ENCODE measurements at places on chromosomes 7 and 10. TPM values are rescaled to one million over a fixed set of nuclear protein-coding genes. Genes with fewer than 3 reads are reported as not detected.

GIMAP8 gene
- not detected for total RNA-seq

PNLIPRP1 gene
- not detected for total RNA-seq

BNIP3 gene
- total RNA-seq, result 87.3 TPM

CDHR3 gene
- total RNA-seq, result 16.1 TPM

CD36 gene
- total RNA-seq, result 0.29 TPM

PCGF6 gene
- 18.9 TPM for total RNA-seq

ODAD2 gene
- total RNA-seq, result 6.7 TPM

GRCh38 chr10:69123306-69123746, 652 bp upstream of the VPS26A start:
- DNase-seq, result no peak
- H3K4me1 ChIP-seq, result no peaks in the 10 kb centered on the region
- H3K27ac ChIP-seq, result peak overlapping the region; percentile 94
- no peaks in the 10 kb centered on the region for H3K27me3 ChIP-seq

DNA sequence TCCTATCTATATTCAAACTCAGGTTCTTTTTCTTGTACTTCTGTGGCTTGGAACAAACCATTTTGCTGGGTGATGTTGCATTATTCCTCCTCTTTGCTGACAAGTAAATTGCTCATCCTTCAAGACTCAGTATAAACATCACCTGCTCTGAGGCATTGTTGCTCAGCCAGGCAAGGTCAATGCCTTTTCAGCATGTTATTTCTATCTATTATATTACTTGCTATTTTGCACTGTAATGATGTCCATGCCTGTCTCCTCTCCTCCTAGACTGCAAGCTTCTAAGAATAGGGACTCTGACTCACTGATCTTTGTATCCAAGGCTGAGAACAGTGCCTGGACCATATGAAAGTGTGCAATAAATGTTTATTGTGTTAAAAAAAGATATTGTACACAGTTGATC, 293.8 kb downstream of the RNLS start:
- DNase-seq, result no peak
- H3K4me3 ChIP-seq, result no peak overlapping the region
- H3K27ac ChIP-seq, result no peak overlapping the region
- no peaks in the 10 kb centered on the region for H3K36me3 ChIP-seq

DNA sequence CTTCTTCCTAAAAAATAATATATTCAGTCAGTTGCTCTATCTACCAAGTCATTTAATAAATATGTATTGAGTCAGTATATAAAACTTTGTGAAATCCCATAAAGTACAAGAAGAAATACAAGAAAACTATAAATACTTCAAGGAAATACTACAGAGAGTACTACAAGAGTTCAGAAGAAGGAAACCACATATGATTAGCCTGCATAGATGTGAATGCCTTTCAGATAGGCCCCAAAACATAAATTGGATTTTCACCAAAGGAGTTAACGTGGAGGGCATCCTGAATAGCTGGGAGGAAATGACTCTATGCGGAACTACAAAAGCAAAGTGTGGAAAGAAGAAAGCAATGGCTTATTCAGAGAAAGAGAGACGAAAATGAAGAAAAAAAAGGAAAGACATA, 120.1 kb downstream of the LRRN3 start:
- H3K27ac ChIP-seq, result no peak overlapping the region
- H3K4me1 ChIP-seq, result no peaks in the 10 kb centered on the region
- no peak for DNase-seq
- H3K4me3 ChIP-seq, result no peak overlapping the region
- H3K36me3 ChIP-seq, result no peaks in the 10 kb centered on the region

- peaks cover 5% of the 10 kb centered on the region for H3K36me3 ChIP-seq
- no peaks in the 10 kb centered on the region for H3K4me1 ChIP-seq
- H3K27ac ChIP-seq, result no peak overlapping the region
- no peak for DNase-seq
Observed at GRCh38 chr7:105024734-105025133, 10.7 kb downstream of the KMT2E start.

DNA sequence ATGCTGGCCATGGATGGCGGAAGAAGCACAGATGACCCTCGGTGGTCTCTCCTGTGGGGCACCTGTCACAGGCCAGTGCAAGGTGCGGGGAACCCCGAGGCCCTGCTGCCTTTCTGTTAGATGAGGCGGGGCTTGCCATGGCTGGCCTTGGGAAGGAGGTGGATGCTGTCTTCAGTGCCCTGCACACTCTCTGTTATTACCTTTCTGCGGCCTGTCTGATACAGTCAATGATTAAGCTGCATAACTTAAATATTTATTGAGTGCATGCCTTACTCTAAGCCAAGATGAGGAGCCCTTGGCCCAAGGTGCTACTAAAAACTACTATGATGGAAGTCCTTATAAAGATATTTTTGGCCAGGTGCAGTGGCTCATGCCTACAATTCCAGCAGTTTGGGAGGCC, 36.7 kb upstream of the MNX1 start:
- no peaks in the 10 kb centered on the region for H3K27me3 ChIP-seq
- no peaks in the 10 kb centered on the region for H3K36me3 ChIP-seq
- H3K27ac ChIP-seq, result no peak overlapping the region
- no peak for DNase-seq
- H3K4me1 ChIP-seq, result no peaks in the 10 kb centered on the region
- H3K4me3 ChIP-seq, result no peak overlapping the region

- peaks cover 4% of the 10 kb centered on the region for H3K27me3 ChIP-seq
- no peak for DNase-seq
- no peaks in the 10 kb centered on the region for H3K4me1 ChIP-seq
- no peaks in the 10 kb centered on the region for H3K36me3 ChIP-seq
- no peak overlapping the region for H3K4me3 ChIP-seq
- H3K27ac ChIP-seq, result no peak overlapping the region
Observed at GRCh38 chr10:44938956-44939355, 20.6 kb upstream of the RASSF4 start.

- no peaks in the 10 kb centered on the region for H3K27me3 ChIP-seq
- no peak overlapping the region for H3K4me3 ChIP-seq
- no peaks in the 10 kb centered on the region for H3K4me1 ChIP-seq
- no peaks in the 10 kb centered on the region for H3K36me3 ChIP-seq
- no peak for DNase-seq
Observed at GRCh38 chr10:5607594-5607993, 58.8 kb downstream of the ASB13 start.

DNA sequence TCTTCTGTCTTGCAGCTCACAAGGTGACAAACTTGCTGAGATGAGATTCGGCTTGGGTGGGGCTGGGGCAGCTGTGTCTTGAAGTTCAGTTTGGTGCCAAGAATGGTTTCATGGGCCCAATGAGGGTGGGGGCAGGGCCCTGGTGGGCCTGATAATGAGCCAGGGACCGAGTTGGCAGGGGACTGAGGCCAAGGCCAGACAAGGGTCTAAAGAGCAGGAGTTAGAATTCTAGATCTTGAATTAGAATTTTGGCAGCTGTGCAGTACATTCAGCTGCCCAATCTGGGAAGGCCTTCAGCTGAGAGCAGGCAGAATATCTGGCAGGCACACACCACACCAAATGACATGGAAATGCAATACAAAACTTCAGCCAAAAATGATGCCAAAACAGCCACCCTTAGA, 1.5 kb upstream of the JAZF1 start:
- no peak overlapping the region for H3K27ac ChIP-seq
- no peaks in the 10 kb centered on the region for H3K36me3 ChIP-seq
- H3K4me3 ChIP-seq, result no peak overlapping the region
- H3K4me1 ChIP-seq, result no peaks in the 10 kb centered on the region

DNA sequence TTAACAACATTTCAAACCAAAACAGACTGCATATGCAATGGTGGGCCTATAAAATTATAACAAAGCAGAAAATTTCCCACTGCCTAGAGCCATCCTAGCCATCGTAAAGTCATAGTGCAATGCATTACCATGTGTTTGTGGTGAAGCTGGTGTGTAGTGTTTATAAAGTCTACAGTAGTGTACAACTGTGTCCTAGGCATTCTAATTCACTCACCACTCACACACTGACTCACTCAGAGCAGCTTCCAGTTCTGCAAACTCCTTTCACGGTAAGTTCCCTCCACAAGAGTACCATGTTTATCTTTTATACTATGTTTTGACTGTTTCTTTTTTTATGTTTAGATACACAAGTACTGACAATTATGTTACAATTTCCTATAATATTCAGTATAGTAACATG, 1104.1 kb upstream of the PHF14 start:
- no peak overlapping the region for H3K4me3 ChIP-seq
- H3K27ac ChIP-seq, result no peak overlapping the region
- no peaks in the 10 kb centered on the region for H3K36me3 ChIP-seq
- H3K4me1 ChIP-seq, result no peaks in the 10 kb centered on the region
- DNase-seq, result no peak

- H3K36me3 ChIP-seq, result no peaks in the 10 kb centered on the region
- no peak overlapping the region for H3K27ac ChIP-seq
- peaks cover 2% of the 10 kb centered on the region for H3K4me1 ChIP-seq
- H3K4me3 ChIP-seq, result no peak overlapping the region
- peak; percentile 68 for DNase-seq
Observed at GRCh38 chr7:33422825-33423645, 293.7 kb downstream of the BBS9 start.

- peaks cover 22% of the 10 kb centered on the region for H3K36me3 ChIP-seq
- DNase-seq, result no peak
- no peak overlapping the region for H3K4me3 ChIP-seq
- H3K4me1 ChIP-seq, result no peaks in the 10 kb centered on the region
- no peak overlapping the region for H3K27ac ChIP-seq
Observed at GRCh38 chr7:45021604-45022296, 21.7 kb downstream of the CCM2 start.

- no peak overlapping the region for H3K27ac ChIP-seq
- no peaks in the 10 kb centered on the region for H3K27me3 ChIP-seq
- H3K36me3 ChIP-seq, result no peaks in the 10 kb centered on the region
- no peak for DNase-seq
- H3K4me3 ChIP-seq, result no peak overlapping the region
Observed at GRCh38 chr10:120002785-120003184, 110.3 kb downstream of the SEC23IP start.

- no peak for DNase-seq
- no peak overlapping the region for H3K4me3 ChIP-seq
- H3K36me3 ChIP-seq, result no peaks in the 10 kb centered on the region
- peaks cover 17% of the 10 kb centered on the region for H3K4me1 ChIP-seq
Observed at GRCh38 chr7:65265933-65266519, 107.6 kb upstream of the ZNF92 start.

DNA sequence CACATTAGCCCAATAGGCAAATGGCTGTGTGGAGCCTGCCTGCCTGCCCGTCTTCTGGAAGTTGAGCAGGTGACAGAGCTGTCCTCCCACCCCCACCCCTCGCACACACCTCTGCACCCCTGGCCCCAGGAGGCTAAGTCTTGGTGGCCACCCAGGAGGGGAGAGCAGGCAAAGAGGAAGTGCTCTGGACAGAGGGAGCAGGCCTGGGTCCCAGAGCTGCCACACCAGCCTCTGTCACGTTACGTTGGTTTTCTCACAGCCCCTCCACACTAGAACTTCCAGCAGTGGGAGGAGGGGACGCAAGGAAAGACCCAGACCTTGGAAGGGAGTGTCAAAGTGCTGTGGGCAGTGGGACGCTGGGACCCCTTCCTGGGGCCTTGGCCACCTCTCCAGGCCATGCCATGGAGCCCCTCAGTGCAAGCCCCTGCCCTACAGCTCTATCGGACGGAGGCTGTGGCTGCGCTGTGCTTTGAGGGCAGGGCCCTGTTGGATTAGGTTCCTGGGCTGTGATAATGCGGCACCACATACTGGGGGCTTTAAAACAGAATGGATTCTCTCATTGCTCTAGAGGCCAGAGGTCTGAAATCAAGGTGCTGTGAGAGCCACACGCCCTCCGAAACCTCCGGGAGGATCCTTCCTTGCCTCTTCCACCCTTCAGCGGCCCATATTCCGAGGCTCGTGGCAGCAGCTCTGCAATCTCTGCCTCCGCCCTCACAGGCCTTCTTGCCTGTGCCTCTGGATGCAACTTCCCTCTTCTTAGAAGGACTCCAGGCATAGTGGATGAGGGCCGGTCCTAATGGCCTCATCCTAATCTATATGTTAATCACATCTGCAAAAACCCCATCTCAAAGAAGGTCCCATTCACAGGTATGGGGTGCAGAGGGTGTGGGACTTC, 9.9 kb downstream of the PRKAG2 start:
- H3K27me3 ChIP-seq, result peaks cover under 1% of the 10 kb centered on the region
- H3K36me3 ChIP-seq, result no peaks in the 10 kb centered on the region
- no peaks in the 10 kb centered on the region for H3K4me1 ChIP-seq
- DNase-seq, result no peak

GRCh38 chr7:81339946-81340345, 421.1 kb upstream of the SEMA3C start:
- no peak overlapping the region for H3K27ac ChIP-seq
- no peaks in the 10 kb centered on the region for H3K27me3 ChIP-seq
- no peaks in the 10 kb centered on the region for H3K36me3 ChIP-seq

GRCh38 chr7:51376420-51377092, 59.9 kb upstream of the COBL start:
- H3K4me3 ChIP-seq, result no peak overlapping the region
- H3K27me3 ChIP-seq, result no peaks in the 10 kb centered on the region
- DNase-seq, result no peak
- no peaks in the 10 kb centered on the region for H3K36me3 ChIP-seq
- H3K4me1 ChIP-seq, result no peaks in the 10 kb centered on the region

- no peak for DNase-seq
- H3K4me1 ChIP-seq, result peaks cover 5% of the 10 kb centered on the region
- H3K4me3 ChIP-seq, result no peak overlapping the region
- no peaks in the 10 kb centered on the region for H3K27me3 ChIP-seq
- H3K27ac ChIP-seq, result no peak overlapping the region
Observed at GRCh38 chr7:71329030-71329660, 197.2 kb downstream of the GALNT17 start.

- H3K27ac ChIP-seq, result no peak overlapping the region
- H3K4me3 ChIP-seq, result no peak overlapping the region
- no peak for DNase-seq
- no peaks in the 10 kb centered on the region for H3K27me3 ChIP-seq
Observed at GRCh38 chr10:45403151-45403550, 29.1 kb downstream of the ALOX5 start.

DNA sequence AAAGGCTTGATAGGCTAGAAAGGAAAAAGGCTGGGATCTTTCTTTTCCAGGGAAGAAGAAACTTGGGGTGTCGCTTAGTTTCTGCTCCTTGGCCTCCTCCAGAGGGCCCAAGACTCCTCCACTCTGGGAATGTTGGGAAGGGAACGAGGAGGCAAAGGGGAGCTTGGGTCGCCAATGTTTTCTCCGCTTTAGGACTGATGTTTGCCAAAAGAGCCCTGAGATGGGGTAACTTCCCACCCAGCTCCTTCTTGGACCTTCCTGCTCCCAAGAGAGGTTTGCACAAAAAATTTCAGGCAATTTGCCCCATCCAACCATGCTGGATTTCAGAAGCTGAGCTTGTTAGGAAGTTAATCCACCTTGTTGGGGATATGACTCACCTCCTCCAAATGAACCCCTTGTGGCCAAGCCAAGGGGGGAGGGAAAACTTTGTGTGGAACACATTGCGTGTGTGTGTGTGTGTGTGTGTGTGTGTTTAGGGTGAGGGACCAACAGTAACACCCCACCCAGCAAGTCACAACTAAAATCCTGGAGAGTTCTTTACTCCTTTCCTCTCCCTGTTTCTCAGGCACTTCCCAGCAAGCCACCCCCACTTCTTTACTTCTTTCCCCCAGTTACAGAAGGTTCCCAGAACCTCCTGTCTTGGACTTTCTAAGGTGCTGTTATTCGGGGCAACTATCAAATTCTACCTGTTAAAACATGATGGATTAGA, 8.7 kb upstream of the HOXA2 start:
- H3K27ac ChIP-seq, result peak overlapping the region; percentile 69
- H3K27me3 ChIP-seq, result peaks cover 97% of the 10 kb centered on the region
- no peaks in the 10 kb centered on the region for H3K4me1 ChIP-seq
- no peak for DNase-seq

Measured in endodermal cell (in vitro differentiated cells).